HCEC 1CT (cell line): ENCODE measurements at places on chromosomes 5 and 9.
A peak's percentile ranks its signal among the peaks of the same experiment; 100 is the strongest.

DNA sequence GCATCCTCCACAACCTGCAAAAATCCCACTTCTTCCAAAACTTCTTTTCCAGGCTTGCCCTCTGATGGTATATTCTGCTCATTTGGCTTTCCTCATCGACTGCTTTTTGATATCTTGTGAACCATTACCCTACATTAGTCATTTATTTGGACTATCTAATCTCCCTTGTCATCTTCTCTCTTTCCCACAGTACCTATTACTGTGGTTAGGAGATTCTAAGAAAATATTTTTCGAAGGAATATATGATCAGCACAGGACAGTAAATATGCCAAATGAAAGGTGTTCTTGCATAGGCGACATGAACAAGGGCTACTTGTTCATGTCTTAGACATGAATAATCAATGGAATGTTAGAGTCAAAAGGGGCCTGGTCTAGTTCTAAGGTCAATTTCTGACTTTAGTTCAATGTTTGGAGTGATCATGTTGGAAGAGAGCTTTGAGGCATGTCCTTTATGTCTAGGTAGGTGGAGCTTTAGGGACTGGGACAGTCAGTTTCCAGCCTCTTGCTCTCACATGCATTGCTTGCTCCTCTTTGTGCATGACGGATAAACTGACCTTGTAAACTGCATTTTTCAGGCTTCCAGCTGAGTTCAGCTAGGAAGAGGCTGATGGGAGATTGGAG, 243.4 kb upstream of the RPS23 start:
- no peak for DNase-seq

DNA sequence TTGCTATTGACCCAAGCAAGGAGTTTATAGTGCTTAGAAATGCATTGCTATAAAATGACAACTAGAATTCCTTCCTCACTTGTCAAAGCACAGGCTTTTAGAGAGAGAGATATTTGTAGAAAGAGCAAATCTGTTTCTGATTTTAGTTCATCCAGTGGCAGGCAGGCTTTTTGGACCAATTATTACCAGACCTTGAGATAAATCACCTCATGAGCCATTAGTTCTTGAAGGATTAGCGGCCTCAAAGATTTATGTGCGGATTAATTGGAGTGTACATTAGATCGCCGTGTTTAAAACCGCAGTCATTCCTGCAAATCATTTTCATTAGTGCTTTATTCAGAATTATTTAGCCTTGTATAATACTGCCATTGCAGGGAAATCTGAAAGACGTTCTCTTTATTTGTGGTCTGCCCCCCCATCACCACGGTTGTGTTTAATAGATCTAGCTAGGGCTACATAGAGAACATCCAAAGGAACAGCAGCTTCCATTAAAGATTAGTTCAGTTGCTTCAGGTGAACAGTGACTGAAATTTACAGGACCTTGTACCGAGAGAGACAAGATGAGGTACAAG, 28.8 kb upstream of the TJP2 start:
- DNase-seq = no peak

- DNase-seq = no peak
Observed at GRCh38 chr5:44412286-44412685, 23.1 kb upstream of the FGF10 start.

DNA sequence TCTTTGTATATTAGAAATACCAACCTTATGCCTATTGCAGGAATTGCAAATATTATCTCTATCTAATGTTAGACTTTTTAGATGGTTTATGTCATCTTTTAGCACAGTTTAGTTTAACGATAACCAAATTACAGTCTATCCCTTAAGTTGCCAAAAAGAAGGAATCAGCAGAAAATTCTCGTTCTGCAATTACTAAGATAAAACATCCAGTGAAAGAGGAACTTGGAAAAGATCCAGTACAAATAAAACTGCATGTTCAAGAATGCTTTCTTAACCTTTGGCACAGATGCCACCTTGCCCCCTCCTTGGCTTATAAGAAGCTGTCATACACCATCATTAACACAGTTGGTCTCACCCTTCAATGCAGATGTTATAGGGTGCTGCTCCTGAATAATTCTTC, 124.0 kb downstream of the SEMA5A start:
- no peak for DNase-seq

DNA sequence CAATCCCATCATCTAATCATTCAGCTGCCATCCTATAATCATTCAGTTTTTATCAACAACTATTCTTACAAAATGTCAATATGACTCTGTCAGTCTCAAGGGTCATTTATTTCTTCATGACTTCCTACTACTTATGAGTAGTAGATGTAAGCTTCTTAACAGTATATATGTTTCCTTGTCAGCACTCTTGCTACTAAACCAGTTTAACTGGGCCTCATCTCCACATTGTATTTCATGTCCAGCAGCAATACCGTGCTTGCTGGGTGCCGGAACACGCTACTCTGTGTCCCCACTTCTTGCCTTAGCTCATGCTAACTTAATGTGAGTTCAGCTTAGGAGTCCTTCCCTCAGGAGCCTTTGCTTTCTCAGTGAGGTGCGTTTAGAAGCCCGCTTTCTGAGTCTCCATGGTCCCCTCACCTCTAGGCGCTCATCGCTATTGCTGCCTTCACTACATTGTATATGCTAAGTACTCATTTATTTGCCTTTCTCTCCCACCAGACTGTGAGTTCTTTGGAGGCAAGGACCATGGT, 32.9 kb downstream of the ELL2 start:
- no peak for DNase-seq

GRCh38 chr5:160119905-160120266, 636 bp upstream of the PWWP2A start:
- DNase-seq = no peak

GRCh38 chr9:107711542-107711941, 222.0 kb upstream of the KLF4 start:
- DNase-seq = peak; percentile 91

GRCh38 chr5:124252191-124252638, 494.2 kb downstream of the ZNF608 start:
- no peak for DNase-seq

DNA sequence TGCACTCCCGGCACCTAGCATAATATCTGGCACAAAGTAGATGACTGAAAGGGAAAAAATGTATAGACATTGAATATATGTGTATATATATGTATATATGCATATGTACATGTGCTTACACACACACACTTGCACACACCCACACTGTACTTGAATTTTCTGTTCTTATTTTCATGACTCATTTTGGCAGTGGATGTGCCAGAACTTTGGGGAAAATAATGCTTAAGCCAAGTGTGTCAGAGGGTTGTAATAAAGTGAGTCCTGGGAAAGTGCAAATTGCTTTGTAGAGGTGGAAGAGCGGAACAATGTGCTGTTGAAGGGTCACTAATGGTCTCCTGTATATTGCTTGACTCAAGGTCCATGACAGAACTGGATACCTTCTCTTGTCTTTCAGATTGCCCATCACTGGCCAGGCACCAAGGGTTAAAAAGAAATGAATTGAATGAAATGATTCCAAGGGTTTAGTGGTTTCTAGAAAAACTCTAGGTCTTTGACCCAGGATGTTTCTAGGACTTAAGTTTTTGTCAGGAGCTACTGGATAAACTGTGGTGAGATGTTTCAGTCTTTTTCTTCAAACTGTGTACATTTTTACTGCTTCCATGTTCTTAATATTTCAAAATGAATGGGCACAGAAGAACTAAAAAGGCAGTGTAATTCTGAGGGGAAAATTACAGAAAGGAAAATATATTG, 129.9 kb upstream of the MOCS2 start:
- no peak for DNase-seq

GRCh38 chr5:17477043-17477442, 21.0 kb upstream of the TAF11L2 start:
- no peak for DNase-seq

DNA sequence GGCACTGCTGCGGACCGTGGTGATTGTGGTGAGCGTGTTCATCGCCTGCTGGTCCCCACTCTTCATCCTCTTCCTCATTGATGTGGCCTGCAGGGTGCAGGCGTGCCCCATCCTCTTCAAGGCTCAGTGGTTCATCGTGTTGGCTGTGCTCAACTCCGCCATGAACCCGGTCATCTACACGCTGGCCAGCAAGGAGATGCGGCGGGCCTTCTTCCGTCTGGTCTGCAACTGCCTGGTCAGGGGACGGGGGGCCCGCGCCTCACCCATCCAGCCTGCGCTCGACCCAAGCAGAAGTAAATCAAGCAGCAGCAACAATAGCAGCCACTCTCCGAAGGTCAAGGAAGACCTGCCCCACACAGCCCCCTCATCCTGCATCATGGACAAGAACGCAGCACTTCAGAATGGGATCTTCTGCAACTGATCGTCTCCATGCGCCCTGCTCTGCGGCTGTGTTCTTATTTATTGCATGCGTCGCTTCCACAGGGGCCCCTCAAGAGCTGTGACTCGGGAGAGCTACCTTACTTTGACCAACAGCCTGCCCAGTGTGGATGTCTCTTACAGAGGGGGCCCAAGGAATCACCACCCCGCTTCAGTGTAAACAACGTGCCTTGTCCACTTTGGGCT, 10.8 kb downstream of the S1PR3 start:
- DNase-seq = no peak

- DNase-seq = no peak
Observed at GRCh38 chr5:14263699-14264098, 120.6 kb downstream of the TRIO start.

- DNase-seq = no peak
Observed at GRCh38 chr5:134003064-134003816, 1.5 kb downstream of the VDAC1 start.

DNA sequence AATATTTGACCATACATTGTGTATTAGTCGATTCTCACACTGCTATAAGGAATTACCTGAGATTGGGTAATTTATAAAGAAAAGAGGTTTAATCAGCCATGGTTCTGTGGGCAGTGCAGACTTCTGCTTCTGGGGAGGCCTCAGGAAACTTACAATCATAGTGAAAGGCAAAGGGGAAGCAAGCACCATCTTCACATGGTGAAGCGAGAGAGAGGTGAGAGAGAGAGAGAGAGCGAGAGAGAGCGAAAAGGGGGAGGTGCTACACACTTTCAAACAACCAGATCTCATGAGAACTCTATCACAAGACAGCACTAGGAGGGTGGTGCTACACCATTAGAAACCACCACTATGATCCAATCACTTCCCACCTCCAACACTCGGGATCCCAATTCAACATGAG, 4.1 kb upstream of the GRAMD2B start:
- no peak for DNase-seq

DNA sequence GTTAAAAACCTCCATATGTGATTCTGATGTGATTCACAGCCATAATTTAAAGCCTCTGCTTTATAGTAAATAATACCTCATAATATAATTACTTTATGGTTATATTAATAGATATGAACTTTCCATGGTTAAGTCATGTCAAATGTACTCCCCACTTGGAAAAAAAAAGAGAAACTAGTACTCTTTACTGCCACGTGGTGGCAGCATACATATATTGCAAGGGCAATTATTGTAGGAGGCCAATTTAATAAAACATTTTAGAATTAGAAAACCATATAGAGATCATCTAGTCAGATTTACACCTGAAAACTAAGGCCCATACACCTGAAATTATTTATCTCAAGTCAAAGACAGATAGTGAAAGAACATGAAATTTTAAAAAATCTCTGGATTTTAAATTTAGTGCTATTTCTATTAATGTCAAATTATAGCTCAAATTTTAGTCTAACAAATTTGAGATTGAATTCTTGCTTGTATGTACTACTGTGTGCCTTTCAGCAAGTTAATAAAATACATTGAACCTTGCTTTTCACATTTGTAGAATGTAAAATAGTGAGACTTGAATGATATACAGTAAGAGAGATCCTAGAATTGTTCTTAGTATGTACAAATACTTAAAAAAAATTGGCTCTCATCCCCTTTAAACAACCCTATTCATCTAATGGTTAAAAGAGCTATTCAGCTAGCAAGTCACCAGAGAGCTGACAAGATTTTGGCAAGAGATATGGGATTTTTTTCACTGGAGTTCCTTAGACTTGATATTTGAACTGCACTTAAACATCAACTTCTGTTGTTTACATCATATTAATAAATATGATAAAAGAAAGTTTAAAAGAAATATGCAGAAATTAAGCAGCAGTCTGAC, 603.8 kb downstream of the TLE4 start:
- DNase-seq = peak; percentile 52

GRCh38 chr5:61866930-61867329, 439.1 kb upstream of the KIF2A start:
- peak; percentile 64 for DNase-seq

- DNase-seq = peak; percentile 75
Observed at GRCh38 chr5:61089351-61089750, 72.9 kb downstream of the SMIM15 start.

DNA sequence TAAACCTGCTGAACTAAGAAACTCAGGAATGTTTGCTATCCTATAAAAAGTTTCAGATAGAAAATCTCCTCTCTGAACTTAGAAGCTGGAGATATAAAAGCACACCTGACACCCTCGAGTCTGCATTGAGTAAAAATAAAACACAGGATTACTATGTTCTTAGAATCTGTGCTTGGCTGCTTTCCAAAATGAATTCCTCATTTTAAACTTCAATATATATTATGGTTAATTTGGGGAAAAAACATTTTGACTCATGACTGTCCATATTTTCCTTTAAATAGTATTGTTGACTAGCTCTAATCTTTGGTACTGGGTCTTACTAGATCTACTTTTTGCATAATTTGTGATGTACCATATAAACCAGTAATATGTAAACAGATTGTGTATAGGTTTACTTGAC, 36.7 kb downstream of the FBXW2 start:
- no peak for DNase-seq

DNA sequence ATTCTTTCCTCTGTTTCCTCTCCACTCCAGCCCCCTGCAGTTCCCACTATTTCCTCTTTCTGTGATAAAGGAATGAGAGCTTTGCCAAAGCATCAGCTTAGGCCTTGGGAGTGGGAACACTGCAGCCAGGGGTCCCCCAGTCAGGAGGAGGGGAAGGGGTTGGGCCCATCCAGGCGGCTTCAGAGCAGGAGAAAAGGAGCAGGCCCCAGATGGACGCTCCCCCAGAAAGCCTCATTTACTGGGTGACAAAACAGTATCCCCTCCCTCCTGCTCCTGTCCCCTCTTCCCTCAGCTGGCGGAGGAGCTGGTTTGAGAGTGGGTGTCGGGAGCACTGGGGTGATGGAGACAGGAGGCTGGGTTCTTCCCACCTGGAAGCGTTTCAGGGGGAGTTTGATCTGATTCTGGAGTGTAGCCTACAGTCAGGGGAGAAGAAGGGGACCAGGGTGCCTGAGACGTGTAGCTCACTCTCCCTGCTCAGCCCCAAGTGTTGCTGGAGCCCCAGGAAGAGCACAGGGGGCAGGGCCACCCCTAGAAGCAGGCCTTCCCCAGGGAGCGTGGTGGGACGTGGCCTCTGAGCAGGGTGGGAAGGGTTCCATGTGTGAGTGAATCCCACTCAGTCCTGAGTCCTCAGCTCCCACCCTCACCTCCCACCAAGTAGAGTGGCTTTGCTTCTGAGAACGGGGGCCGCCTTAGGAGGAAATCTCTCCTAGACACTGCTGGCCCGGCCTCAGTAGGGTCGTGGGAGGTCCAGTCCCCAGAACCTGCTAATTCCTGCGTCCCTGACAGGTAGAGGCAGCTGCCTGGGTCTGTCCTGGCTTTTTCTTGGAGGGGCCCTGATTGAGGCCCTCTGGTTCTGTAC, 173.1 kb downstream of the CACNA1B start:
- DNase-seq = no peak

- DNase-seq = peak; percentile 37
Observed at GRCh38 chr5:34563931-34564709, 92.0 kb upstream of the RAI14 start.

- no peak for DNase-seq
Observed at GRCh38 chr5:159051421-159052282, 48.1 kb downstream of the EBF1 start.
